ENCODE measurements at places on chromosomes 6 and 20. TPM values are rescaled to one million over a fixed set of nuclear protein-coding genes. Genes with fewer than 3 reads are reported as not detected.

The CENPW gene
- 42.2 TPM for total RNA-seq

DNA sequence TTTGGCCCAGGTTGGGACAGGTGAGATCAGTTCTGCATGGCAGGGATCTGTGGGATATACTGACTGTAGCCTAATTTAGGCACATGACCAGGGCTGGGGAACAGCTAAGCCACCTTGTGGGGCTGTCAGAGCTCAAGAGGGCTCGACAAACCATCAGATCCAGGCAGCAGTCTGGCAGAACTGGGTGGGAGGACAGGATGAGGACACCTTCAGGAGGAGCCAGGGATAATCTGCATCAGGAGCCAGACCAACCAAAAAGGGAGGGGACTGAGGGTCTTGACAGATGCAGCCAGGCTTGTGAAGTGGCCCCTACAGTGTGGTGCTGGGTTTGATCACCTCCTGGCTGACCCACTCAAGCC lies 123.4 kb downstream of the MAFB start:
- peak; percentile 65 for DNase-seq

- DNase-seq = no peak
Measured at GRCh38 chr6:90650041-90650940, 63.4 kb upstream of the MAP3K7 start.

GRCh38 chr20:9574776-9575175 lies 60.4 kb downstream of the LAMP5 start:
- no peak for DNase-seq

GRCh38 chr6:133016631-133017030 lies 202.3 kb downstream of the RPS12 start:
- no peak for DNase-seq

GRCh38 chr20:38250609-38251008 lies 9.9 kb downstream of the KIAA1755 start:
- no peak for DNase-seq
